H4 (cell line): ENCODE measurements at places on chromosomes 1 and 21. TPM values are rescaled to one million over a fixed set of nuclear protein-coding genes. Genes with fewer than 3 reads are reported as not detected.

- DNase-seq, result no peak
These were observed 90.9 kb upstream of the KCNK1 start for GRCh38 chr1:233523047-233523446.

Gene TTC22
- not detected in 2 replicates for total RNA-seq

- peak; percentile 55 for DNase-seq
These were observed 3.0 kb downstream of the ITLN2 start for GRCh38 chr1:160951443-160952128.

Gene RWDD3
- total RNA-seq, result 6.7 and 10.8 TPM in 2 replicates

Gene DMRTA2
- 1.5 and 3.8 TPM in 2 replicates for total RNA-seq

DNA sequence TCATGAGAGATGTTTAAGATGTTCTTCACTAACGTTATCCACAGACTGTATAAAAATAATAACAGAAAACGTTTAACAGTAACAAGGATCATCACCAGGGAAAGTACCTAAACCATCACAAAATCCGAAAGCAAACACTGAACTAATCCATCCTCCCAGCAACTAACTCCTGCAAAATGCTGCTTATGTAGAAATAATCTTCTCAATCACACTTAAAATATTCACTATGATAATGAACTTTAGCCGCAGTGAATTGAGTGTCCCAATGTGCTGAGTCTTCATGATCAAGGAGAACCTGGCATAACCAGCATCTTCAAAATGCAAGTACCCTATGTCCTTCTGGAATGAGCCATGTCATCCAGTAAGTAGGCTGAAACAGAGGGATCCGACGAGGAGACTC is 166.1 kb downstream of the LTN1 start:
- DNase-seq, result no peak

DNA sequence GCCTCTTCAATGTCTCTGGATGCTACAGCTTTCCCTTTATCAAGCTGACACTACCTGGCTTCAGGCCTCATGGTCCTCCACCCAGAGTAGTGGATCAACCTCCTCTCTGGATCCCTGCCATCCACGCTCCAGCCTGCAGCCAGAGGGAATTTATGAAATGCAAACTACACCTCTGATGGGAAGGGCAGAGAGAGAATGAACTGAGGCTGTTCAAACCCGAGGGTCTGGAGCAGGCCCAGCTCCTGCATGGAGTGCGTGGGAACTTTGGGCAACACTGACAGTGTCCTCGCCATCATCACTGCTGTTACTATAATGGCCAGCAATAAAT is 157.8 kb downstream of the TRABD2B start:
- DNase-seq, result no peak

Gene UBIAD1
- 9.9 and 12.8 TPM in 2 replicates for total RNA-seq

Gene NUAK2
- total RNA-seq, result 0.92 and 1.0 TPM in 2 replicates

DNA sequence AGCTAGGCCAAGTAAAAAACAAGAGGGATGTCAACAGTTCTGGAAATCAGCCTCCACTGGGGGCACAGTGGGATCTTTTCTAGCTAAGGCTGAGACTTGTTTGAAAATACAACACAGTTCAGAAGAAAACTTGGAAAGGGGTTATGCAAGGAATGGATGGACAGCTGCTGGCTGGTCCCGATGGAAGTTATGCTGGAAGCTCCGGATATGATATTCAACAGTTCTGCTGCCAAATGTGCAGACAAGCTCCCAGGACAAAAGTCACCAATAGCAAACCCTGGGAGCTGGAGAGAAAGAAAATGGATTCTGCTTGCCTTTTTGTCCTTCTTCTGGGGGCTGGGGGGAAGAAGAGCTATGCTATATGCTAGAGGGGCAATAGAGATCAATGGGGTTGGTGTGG is 14.3 kb downstream of the LMX1A start:
- DNase-seq, result no peak
